ENCODE measurements at places on chromosomes 5 and 9.

DNA sequence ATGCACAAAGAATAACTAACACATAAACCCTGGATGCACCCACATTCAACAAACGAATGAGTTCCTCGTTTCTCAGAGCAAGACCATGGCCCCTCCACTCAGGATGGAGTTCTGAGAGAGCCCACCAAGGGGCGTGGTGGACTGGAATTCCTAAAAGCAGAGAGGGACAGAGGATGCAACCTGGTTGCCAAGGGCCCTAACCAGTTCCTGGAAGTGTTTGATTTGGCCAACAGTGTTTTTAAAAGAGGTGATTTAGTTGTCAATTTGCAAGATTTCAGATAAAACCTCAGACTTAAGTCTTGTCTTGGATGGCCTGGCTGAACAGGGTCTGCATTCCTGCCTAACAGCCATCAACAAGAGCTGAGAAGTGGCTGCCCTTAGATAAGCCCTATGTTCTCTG lies 34.4 kb downstream of the GLRA1 start:
- no peak for DNase-seq

- no peak for DNase-seq
These were observed 232.5 kb upstream of the PRR16 start for GRCh38 chr5:120231563-120231962.

GRCh38 chr9:20191228-20191840 lies 402.5 kb upstream of the SLC24A2 start:
- DNase-seq: no peak

GRCh38 chr5:173612948-173613347 lies 3.5 kb downstream of the BOD1 start:
- DNase-seq: no peak

DNA sequence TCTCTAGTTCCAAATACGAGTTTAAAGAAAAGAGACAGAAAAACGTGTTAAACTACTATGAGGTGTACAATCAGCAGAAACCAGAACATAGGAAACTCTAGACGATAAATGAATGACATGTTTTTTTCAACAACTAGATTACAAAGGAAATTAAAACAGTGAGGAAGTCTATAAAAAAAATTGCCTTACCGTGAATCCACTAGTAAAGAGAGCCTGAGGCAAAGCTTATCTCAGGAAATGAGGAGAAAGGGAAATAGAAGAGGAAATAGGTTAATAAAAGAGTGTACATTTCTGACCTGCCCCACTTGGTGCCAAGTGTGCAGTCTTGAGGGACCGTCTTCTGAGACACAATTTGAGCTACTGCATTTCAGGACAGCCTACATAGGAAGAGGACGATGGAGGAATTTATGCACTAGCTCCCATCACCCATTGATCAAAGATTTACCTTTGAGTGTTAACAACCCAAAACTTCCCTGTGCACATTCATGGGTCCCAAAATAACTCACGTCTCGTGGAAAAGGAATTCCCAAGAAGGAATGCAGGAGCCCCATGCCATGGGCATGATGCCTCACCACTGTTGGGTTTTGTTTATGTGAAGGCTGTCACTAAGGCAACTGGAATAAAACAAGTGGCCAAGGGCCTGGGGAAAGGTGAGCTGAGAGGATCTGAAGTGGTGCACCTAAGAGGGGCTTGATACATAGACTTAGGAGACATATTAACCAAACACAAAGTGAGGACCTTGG lies 53.6 kb upstream of the SLC1A3 start:
- DNase-seq: no peak

DNA sequence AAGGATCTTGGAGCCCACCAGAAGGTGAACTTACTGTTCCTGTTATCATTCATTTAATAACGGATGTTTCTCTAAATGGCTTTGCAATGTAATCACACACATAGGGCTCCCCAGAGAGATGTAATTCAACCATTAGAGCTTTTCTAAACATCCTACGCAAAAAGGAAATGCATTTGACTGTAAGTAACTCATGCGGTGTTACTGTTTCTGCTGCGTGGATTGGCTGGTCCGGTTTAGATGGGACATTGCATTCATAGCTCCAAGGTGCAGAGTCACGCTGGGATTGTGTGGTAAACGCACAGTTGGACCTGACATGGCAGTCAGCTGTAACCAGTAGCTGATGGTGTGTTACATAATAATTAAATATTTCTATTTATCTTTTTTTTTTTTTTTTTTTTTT lies 185.5 kb upstream of the OTULINL start:
- DNase-seq: no peak

DNA sequence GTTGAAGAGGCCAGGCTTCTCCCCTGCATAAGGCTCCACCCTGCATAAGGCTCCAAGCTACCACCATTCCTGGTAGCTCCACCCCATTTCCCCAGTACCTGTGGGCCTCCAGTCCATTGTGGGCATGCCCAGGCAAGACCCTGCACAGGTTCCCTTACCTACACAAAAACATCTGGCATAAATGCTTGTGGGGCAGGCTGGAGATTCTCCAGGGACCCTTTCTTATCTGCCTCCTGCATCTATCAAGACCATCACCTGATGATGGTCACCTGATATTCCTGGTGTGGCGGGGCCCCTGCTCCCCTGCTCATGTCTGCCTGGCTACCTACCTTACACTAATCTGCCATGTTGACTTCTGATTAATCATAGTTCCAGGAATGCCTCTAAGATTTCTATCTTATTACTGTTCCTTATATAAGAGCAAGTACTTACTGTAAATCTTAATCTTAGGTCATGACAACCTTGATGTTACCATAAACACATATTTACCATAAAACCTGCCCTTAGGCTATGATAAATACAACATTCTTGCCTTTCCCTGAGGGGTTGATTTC lies 41.0 kb downstream of the FGD3 start:
- no peak for DNase-seq

- DNase-seq: peak; percentile 29
These were observed 47.8 kb downstream of the ERGIC1 start for GRCh38 chr5:172881691-172882370.

- peak; percentile 73 for DNase-seq
These were observed 34.0 kb upstream of the FCHO2 start for GRCh38 chr5:72921886-72922285.

- DNase-seq: peak; percentile 91
These were observed 10.5 kb upstream of the IRF1 start for GRCh38 chr5:132500931-132501628.

- DNase-seq: no peak
These were observed 1368.6 kb upstream of the C9orf72 start for GRCh38 chr9:28941856-28942255.

Measured in hematopoietic multipotent progenitor cell treated with erythropoietin and hydrocortisone succinate and interleukin-3 and kit ligand, for 17 days (in vitro differentiated cells).